ENCODE measurements at places on chromosomes 2 and 18. TPM values are rescaled to one million over a fixed set of nuclear protein-coding genes. Genes with fewer than 3 reads are reported as not detected.

GRCh38 chr2:201839727-201840126 is 33.4 kb downstream of the CDK15 start:
- no peak for DNase-seq

IHH gene
- total RNA-seq, result not detected

DNA sequence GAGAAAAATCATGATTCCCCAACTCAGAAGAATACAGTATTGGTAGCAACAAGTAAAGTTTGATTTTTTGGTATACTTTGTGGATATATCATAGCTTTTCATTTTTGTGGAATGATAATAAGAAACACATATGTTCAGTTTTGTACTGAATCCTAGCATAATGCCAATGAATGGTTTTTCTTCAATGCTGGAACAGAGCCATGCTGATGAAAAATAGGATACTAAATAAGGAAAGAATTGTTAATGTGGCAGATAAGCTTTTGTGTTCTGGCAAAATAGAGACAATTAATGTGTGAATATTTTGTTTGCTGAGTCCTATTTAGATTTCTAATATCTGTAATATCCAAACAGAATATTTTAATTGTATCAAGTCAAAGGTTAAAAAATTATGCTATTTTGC is 21.9 kb downstream of the CD28 start:
- DNase-seq, result no peak

- no peak for DNase-seq
These were observed 933 bp upstream of the ADNP2 start for GRCh38 chr18:80108121-80108536.

DNA sequence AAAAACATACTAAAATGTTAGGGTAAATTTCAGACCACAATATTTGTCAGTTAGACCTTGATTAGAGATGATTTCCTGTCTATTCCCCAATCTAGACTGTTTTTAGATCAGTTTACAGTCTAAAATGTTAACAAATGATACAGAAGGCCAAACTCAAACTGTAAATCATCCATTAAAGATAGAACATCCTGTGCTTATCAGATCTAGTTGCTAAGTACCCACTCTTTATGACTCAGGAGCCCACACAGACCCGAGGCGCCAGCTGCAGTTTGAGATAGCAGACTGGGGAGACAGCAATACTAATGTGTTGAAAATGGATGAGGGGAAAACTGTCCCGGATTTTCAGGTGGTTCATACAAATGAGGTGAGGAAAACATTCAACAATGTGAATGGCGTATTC is 113.3 kb downstream of the SCG2 start:
- DNase-seq, result no peak

GRCh38 chr2:37350034-37350433 is 5.6 kb downstream of the QPCT start:
- DNase-seq, result no peak

PARD3B gene
- 1.0 TPM for total RNA-seq

- no peak for DNase-seq
These were observed 129.6 kb downstream of the RBMS1 start for GRCh38 chr2:160363961-160364360.

DNA sequence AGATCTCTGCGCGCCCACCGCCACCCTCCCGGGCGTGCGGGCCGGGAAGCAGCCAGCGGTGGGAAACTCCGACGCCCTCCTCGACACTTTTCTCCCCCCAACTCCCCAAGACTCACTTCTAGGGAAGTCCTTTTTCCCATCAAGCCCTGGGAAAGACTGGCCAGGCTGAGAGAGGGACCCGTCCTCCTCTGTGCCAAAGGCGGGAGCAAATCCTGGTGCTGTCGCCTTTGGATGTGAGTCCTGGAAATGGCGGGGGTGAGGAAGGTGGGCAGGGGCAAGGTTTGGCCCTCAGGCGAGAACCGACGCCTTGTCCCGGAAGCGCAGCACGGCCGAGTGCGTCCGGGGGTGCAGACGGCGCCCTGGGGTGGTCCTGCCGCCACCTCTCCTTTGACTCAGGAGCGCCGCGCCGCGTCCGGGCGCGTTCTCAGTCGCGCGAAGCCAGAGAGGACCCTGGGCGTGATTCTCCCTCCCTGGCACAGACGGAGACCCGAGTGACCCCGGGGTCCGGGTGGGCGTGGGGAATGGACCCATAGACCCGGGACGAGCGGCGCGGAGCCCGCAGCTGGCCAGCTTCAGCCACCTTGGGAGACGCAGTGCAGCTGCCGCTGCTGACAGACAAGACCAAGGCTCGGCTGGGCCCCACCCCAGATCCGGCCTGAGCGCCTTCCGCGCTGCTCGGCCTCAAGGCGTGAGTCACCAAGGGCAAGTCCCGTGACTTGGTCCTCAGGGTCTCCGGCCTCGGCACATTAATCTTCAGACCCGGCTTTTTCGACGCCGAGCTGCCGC is 3.5 kb upstream of the LBX2 start:
- DNase-seq, result peak; percentile 69

FKBP1B gene
- total RNA-seq, result 3.2 TPM

GRCh38 chr2:25494616-25495015 is 152.9 kb upstream of the DNMT3A start:
- no peak for DNase-seq

UGT1A6 gene
- not detected for total RNA-seq

DNA sequence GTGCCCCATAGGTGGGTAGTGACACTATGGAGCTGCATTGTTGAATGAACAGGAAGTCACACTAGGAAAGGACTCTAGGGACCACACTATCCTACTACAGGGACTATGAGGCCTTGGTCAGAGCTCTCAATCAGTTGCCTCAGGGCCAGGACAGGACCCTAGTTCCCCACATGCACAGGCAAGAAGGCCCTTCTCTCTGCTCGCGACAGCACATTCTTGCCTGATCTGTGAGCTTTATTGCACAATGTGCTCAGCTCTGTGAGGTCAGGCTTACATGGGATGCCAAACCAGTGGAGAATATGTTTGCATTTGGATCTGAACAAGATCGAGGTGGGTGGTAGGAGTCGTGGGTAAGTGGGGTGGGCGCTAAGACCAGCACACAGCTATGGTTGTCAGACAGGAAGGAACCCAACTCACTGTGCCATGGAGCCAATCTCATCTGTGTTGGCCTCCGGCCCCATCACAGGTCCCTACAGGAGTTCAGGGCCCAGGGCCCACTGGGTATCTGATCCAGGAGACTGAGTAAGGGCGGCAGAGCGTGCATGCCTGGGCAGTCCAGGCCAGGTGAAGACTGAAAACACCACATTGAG is 8.0 kb downstream of the PCARE start:
- no peak for DNase-seq

- no peak for DNase-seq
These were observed 364.4 kb upstream of the GCFC2 start for GRCh38 chr2:76075126-76075525.

All from activated CD8-positive, alpha-beta T cell treated with anti-CD3 and anti-CD28 coated beads, Interleukin-2, amount 10 ng/mL, durations not matched to agents 7 days and 5 days (primary cell).